ENCODE measurements at places on chromosomes 3 and 15. TPM values are rescaled to one million over a fixed set of nuclear protein-coding genes. Genes with fewer than 3 reads are reported as not detected.

DNA sequence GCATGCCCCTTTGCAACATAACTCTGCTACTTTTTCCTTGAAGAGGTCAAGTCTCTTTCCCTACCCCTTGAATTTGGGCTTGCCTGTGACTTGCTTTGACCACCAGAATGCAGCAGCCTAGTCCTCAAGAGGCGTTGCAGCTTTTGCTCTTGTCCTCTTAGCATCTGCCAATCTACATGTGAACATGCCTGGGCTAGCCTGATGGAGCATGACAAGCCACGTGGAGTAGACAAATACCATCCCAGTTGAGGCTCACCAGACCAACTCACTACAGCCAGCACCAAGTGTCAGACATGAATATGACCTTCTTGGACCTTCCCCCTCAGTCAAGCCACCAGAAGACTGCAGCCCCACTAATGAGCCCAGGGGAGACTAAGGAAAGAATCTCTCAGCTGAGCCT is 32.9 kb downstream of the AMOTL2 start:
- DNase-seq, result no peak
- H3K27ac ChIP-seq, result no peak overlapping the region
- H3K4me3 ChIP-seq, result no peak overlapping the region
- H3K36me3 ChIP-seq, result no peaks in the 10 kb centered on the region
- H3K27me3 ChIP-seq, result no peaks in the 10 kb centered on the region

TMIE gene
- 0.53 TPM for total RNA-seq

ALG3 gene
- 47.1 TPM for total RNA-seq

CDAN1 gene
- 14.6 TPM for total RNA-seq

DNA sequence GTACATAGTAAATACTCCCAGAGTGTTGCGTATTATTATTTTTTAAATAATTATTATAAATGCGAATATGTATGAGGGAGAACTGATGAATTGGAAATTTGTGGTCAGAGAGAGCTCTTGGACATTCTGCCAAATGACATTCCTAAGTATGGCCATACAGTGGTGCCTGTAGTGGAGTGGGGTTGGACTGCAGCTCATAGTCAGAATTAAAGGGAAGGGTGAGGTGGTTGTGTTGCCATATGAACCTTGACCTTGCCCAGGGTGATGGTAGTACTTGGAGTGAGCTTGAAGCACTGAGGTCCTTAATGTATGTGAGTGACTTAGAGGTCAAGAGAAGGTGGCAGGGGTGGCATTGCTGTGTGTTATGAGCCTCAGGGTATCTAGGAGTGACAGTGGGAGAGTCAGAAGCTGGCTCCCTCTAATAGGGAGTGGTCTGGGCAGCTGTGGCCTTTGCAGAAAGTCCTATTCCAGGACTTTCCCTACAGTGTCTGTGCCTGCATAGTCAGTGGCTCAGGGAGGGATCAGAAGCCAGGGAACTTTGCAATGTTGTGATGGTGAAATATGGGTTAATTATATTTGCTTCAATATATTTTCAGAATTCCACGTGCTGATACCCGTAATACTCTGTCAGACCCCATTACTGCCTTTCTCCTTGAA is 26.2 kb downstream of the PDE8A start:
- peak; percentile 22 for DNase-seq
- no peaks in the 10 kb centered on the region for H3K36me3 ChIP-seq
- no peak overlapping the region for H3K27ac ChIP-seq
- H3K4me3 ChIP-seq, result no peak overlapping the region
- peaks cover 2% of the 10 kb centered on the region for H3K4me1 ChIP-seq

UROC1 gene
- not detected for total RNA-seq

PPARG gene
- 4.4 TPM for total RNA-seq

- H3K27me3 ChIP-seq, result no peaks in the 10 kb centered on the region
- no peak overlapping the region for H3K27ac ChIP-seq
- no peaks in the 10 kb centered on the region for H3K36me3 ChIP-seq
- no peak overlapping the region for H3K4me3 ChIP-seq
- DNase-seq, result peak; percentile 63
Measured at GRCh38 chr3:33942483-33943150, 144.2 kb downstream of the PDCD6IP start.

- no peak overlapping the region for H3K4me3 ChIP-seq
- H3K27ac ChIP-seq, result no peak overlapping the region
- no peak for DNase-seq
Measured at GRCh38 chr15:47674586-47675232, 42.6 kb upstream of the SEMA6D start.

KIF23 gene
- 8.1 TPM for total RNA-seq

- no peaks in the 10 kb centered on the region for H3K27me3 ChIP-seq
- no peak for DNase-seq
- H3K27ac ChIP-seq, result no peak overlapping the region
- H3K4me3 ChIP-seq, result no peak overlapping the region
Measured at GRCh38 chr3:36367912-36368573, 12.3 kb upstream of the STAC start.

CLDN16 gene
- total RNA-seq, result 0.50 TPM

STRA6 gene
- total RNA-seq, result 13.7 TPM
